Umbilical cord (tissue), 2 donors: ENCODE measurements at places on chromosomes 1 and 21. TPM values are rescaled to one million over a fixed set of nuclear protein-coding genes. Genes with fewer than 3 reads are reported as not detected.

DNA sequence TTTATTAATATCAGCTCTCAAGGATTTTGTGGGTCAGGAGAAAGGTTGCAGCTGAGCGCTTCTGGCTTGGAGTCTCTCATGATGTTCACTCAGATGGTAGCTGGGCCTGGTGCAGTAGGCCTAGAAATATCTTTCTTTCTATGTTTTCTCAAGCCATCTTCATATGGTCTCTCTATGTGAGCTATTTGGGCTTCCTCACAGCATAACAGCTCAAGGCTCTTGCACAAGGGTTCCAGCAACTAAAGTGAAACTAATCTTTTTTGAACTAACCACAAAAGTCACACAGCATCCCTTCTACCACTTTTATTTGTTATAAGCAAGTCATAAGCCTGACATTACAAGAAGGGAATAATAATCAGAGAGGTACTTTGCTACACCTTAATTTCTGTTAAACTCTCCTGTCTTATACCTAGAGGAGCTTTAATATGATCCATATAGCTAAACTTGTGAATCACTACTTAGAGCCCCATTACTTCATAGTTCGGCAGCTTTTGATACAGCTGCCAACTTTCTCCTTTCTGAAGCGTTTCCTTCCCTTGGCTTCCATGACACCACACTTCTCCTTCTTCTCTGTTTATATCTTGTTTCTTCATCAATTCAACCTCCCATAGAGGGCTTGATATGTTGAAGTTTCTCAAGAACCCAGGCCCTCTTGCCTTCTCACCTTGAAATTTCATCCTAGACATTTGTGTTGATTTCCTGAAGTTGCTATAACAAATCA is 720.2 kb downstream of the LTN1 start:
- no peak for DNase-seq

DNA sequence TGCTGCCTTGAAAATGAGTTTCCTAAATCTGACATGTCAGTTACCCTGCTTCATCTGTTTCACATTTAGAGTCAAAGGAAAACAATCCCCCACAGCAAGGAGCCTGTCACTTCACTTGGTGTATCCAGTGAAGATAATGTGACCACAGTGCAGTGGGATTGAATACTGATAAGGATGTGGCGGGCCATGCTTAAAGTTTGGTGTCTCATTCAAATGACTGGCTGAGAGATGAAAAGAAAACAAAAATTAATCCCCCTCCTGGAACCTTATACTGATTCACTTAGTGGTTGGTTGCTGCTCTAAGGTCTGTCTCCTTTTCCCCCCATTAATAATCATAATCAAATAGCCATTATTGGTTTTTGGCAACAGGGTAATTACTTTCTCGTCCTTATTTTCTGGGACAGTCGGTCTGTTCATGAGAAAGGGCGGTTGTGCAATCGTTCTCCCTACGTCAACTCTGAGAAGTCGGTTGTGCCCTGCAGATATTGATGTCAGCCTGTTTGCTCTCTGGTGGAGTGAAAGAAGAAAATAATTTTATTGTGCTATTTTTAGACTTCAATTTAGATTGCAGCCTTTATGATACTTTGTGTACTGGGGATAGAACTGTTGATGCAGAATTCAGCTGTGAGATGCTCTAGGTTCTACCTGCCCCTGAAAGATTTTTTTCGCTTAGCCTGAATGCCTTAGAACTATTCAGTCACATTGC is 360.2 kb downstream of the DISC1 start:
- DNase-seq: no peak

- DNase-seq: no peak
Observed at GRCh38 chr1:154605534-154605933, 2.5 kb downstream of the ADAR start.

- DNase-seq: no peak
Observed at GRCh38 chr1:222243902-222244301, 304.0 kb downstream of the HHIPL2 start.

DNA sequence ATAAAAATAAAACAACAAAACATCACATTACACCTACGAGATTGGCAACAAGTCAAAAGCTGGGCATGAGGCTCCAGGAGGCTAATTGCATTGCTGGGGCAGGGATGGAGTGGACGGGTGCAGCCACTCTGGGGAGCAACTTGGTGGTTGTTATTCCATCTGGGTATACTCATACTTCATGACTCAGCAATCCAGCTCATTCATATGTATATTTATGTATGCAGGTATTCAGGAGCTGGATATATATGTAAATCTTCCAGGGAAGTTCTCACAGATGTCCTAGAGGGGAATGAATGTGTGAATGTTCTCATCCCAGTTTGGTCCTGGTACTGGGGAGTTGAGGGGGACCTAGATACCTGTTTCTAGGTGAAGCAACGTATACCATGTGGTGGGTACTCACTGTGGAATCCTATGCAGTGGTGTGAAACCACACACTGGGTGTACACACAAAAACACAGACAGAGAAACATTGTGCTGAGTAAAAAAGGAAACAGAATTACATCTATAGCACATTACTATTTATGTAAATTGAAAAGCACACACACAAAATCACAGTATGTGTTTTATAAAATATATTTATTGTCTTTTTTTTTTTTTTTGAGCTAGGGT is 79.7 kb upstream of the RAB4A start:
- DNase-seq: no peak

DNA sequence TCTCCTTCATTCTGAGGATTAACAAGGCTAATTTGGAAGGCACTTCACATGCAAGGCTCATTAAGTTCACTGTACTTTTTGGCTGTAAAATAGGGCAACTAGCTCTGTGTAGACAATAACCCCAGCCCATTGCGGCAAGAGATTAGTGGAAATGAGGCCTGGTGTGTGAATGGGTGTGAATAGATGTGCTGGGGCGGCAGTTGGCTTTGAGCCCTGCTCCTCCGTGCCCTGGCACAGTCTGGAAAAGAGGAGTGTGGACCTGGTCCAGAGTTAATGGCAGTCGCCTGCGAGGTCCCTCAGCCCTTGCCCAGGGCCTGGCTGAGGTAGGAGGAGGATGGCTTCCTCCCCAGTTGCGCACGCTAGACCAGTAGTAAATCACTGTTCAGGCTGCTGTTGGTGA is 4.8 kb downstream of the KISS1 start:
- no peak for DNase-seq

The BRDT gene
- total RNA-seq: not detected

The TTC39A gene
- total RNA-seq: 4.6 TPM
